Pericardium fibroblast (primary cell): ENCODE measurements at places on chromosomes 2 and 18. TPM values are rescaled to one million over a fixed set of nuclear protein-coding genes. Genes with fewer than 3 reads are reported as not detected.

The PROKR1 gene
- total RNA-seq: not detected in 2 replicates

The CCDC141 gene
- 0.17 TPM in 1 of 2 replicates, not detected in the other for total RNA-seq

The ACTG2 gene
- total RNA-seq: 0.09 and 5.0 TPM in 2 replicates

The REEP1 gene
- total RNA-seq: 0.12 and 2.0 TPM in 2 replicates

The MAP3K19 gene
- not detected in 2 replicates for total RNA-seq

The VIT gene
- 1.2 and 3.4 TPM in 2 replicates for total RNA-seq

The AMER3 gene
- not detected in 2 replicates for total RNA-seq

The SRD5A2 gene
- not detected in 2 replicates for total RNA-seq

The APCDD1 gene
- 13.3 and 19.3 TPM in 2 replicates for total RNA-seq

The GALR1 gene
- not detected in 2 replicates for total RNA-seq

The CNGA3 gene
- total RNA-seq: not detected in 2 replicates

The SPDYA gene
- total RNA-seq: not detected in 2 replicates

The CYTIP gene
- total RNA-seq: not detected in 2 replicates

The MOGAT1 gene
- not detected in 2 replicates for total RNA-seq

The DSG4 gene
- total RNA-seq: not detected in 2 replicates

The RAB10 gene
- total RNA-seq: 84.0 and 95.8 TPM in 2 replicates

The IL1R2 gene
- 3.9 TPM in 1 of 2 replicates, not detected in the other for total RNA-seq

The PTPRN gene
- total RNA-seq: 4.6 and 6.0 TPM in 2 replicates

The BMP10 gene
- not detected in 2 replicates for total RNA-seq
